Fibroblast of the aortic adventitia (primary cell): ENCODE measurements at places on chromosomes 2 and 18.
A peak's percentile ranks its signal among the peaks of the same experiment; 100 is the strongest.

DNA sequence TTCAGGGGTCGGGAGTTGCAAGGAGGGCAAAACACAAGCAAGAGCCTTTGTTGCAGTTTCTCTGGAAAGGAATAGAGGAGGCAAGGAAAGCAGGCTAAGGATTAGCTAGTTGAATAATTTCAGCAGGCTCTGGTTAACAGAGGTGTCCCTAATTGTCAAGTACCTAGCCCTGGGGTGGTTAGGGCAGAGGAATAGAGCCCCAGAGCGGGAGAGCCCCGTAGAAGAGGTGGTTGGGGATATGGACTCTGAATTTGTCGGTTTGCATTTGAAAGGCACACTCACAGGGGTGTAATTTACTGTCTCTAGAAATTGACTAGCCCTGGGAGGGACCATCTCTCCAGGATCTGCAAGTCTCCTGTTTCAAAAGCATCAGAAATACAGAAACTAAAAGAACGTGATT, 1030.2 kb downstream of the TMEM182 start:
- DNase-seq = no peak

GRCh38 chr2:55150834-55151233, 81.3 kb downstream of the CLHC1 start:
- DNase-seq = no peak

- no peak for DNase-seq
Observed at GRCh38 chr2:109439390-109439786, 174.4 kb downstream of the SEPTIN10 start.

GRCh38 chr2:71877636-71878035, 270.0 kb downstream of the CYP26B1 start:
- no peak for DNase-seq

- DNase-seq = peak; percentile 8
Observed at GRCh38 chr2:70627211-70627898, 73.7 kb upstream of the TGFA start.

- DNase-seq = no peak
Observed at GRCh38 chr2:207037896-207038295, 98.6 kb downstream of the CPO start.

- DNase-seq = no peak
Observed at GRCh38 chr2:95342556-95343320, 45.6 kb downstream of the KCNIP3 start.

DNA sequence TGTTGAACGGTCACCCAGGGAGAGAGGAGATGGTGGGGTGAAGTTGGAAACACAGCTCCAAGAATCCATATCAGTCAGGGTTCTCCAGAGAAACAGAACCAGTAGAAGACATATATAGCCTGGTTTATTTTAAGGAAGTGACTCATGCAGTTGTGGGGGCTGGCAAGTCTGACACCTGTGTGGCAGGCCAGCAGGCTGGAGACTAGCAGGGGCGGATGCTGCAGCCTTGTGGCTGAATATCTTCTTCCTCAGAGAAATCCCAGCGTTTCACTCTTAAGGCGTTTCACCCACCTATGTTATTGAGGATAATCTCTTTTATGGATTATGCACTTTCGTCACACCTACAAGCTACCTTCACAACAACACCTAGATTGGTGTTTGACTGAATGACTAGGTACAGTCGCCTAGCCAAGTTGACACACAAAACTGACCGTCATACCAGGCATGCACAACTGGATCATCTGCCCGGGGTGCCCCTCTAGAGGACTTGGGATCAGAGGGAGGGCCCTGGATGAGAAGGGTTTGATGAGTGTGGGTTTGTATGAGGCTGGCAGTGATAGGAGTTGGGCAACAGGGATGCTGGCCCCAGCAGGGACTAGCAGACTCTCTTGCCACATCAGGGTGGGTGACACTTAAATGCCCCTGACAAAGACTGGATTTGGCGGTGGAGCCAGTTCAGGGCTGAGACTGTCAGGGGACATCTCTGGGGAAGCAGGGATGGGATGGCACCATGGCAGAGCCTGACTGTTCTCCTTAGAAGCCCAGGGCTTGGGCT, 23.4 kb downstream of the MROH2A start:
- peak; percentile 12 for DNase-seq

- DNase-seq = no peak
Observed at GRCh38 chr2:230457073-230457768, 41.2 kb downstream of the SP100 start.

- no peak for DNase-seq
Observed at GRCh38 chr2:226136739-226137138, 662.9 kb downstream of the IRS1 start.

GRCh38 chr2:171147081-171147480, 13.6 kb downstream of the TLK1 start:
- DNase-seq = peak; percentile 62

DNA sequence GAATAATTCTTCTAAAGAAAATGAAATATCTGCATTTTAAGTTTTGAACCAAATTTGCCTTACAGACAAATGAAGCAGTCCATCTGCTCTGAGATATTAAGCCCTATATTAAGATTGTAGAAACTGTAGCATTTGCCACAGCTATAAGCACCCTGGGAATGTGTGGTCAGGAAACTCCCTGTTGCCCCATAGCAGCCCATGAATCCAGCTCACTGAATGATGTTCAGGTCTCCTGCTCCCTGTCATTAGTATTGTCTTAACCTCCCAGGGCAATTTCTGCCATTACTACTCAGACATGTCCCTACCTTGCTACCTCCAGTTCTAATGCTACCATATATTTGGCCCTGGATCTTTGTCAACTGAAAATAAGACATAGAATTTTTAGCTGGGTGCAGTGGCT, 41.1 kb downstream of the CDK15 start:
- no peak for DNase-seq

GRCh38 chr2:5285872-5286769, 406.1 kb upstream of the SOX11 start:
- DNase-seq = no peak

- DNase-seq = no peak
Observed at GRCh38 chr2:70961648-70961994, 16.8 kb upstream of the ANKRD53 start.

GRCh38 chr2:223227338-223227737, 175.3 kb downstream of the KCNE4 start:
- no peak for DNase-seq

GRCh38 chr2:195151711-195152110, 505.3 kb upstream of the SLC39A10 start:
- DNase-seq = no peak

DNA sequence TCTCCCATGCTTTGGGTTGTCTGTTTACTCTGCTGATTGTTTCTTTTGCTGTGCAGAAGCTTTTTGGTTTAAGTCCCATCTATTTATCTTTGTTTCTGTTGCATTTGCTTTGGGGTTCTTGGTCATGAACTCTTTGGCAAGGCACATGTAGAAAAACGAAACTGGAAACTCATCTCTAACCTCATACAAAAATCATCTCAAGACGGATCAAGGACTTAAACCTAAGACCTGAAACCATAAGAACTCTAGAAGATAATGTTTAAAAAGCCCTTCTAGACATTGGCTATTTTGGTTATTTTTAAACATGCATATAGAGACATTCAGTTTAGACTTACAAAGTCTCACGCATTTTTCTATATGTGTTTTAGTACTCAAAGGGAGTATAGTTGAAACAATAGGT, 1164.3 kb upstream of the GYPC start:
- no peak for DNase-seq

DNA sequence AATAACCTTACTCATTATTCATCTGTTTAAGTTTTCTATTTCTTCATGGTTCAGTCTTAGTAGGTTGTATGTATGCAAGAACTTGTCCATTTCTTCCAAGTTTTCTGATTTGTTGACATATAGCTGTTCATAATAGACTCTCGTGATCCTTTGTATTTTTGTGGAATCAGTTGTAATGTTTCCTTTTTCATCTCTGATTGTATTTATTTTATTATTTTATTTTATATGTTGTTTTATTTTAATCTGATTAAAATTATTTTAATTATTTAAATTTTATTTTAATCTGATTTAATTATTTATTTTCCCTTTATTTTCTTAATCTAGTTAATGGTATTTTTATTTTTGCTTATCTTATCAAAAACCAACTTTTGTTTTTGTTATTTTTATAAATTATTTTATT, 43.5 kb upstream of the SLC9A2 start:
- no peak for DNase-seq

GRCh38 chr2:71608034-71608433, 154.7 kb downstream of the DYSF start:
- DNase-seq = no peak

- no peak for DNase-seq
Observed at GRCh38 chr2:216064665-216065064, 16.9 kb downstream of the PECR start.

- DNase-seq = no peak
Observed at GRCh38 chr2:62808554-62808953, 103.0 kb downstream of the EHBP1 start.

DNA sequence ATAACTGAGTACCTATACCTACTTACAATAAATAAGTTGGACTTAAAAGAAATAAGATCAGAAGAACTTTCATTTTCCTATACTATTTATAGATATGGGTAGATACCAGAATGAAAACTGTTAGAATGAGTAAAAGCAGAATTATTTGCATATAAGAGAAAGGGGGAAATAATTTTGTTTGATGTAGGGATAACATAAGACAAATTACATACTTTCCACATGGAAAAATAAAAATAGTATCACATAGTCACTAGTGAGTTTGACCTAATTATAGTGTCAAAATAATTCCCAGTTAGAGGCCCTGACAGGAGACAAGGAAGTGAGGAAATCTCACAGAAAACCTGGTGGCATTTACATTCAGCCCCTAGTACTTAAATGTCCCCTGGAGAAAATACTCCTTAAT, 28.6 kb downstream of the KCMF1 start:
- DNase-seq = no peak

DNA sequence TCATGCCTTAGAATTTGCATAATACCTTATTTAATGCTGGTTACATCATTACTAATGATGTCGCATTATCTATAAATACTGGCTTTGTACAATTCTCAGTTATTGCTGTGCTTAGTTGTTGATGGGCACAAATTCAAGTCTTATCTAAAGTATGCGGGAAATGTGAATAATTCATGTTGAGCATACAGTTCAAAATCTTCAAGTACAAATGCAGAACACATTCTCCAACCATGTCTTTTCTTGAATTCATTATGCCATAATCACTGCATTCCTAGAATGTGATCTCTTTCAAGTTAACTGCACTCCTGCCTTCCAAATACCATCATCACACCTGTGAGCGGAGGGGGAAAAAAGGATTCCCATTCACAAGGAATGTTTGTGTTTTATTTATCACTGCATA, 337.0 kb downstream of the MBD2 start:
- peak; percentile 15 for DNase-seq

DNA sequence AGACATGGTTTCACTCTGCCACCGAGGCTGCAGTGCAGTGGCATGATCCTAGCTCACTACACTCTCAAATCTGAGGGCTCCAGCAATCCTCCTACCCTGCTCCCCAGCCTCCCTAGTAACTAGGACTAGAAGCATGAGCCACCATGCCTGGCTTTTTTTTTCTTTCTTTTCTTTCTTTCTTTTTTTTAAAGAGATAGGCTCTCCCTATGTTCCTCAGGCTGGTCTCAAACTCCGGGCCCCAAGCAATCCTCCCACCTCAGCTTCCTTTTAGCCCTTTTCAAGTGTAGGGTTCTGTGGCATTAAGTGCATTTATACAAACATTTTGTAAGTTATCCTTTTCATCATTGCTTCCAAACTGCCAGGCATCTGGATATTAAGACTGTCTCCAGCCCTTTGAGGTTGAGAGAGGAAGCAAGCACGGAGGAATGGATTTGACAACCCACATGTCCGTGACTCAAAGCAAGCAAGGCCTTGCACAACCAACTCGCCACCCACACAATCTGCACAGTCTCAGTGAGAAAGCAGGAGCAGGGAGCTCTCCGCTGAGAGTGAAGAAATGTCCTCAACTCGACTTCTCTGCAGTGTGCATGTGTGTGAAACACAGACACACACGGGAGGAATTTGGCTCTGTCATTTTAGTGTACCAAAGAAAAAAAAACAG, 65.6 kb downstream of the ATP8B1 start:
- peak; percentile 97 for DNase-seq

- DNase-seq = no peak
Observed at GRCh38 chr18:50159654-50160046, 35.3 kb downstream of the MYO5B start.

DNA sequence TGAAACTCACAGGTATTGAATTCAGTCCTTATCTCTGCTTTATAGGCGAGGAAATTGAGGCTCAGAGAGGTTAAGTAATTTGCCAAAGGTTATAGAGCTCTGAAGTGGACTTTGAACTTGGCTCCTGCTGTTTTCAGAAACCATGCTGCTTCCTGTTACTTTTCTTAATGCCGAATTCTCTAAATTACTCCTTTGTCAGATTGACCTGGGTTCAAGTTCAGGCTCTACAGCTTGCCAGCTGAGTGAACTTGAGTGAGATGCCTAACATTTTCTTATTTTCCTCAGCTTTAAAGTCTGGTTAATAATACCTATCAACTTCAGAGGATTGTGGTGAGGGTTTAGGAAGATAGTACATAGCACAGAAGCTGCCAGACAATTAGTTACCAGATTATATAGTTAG, 3.4 kb downstream of the ASAP2 start:
- DNase-seq = no peak

DNA sequence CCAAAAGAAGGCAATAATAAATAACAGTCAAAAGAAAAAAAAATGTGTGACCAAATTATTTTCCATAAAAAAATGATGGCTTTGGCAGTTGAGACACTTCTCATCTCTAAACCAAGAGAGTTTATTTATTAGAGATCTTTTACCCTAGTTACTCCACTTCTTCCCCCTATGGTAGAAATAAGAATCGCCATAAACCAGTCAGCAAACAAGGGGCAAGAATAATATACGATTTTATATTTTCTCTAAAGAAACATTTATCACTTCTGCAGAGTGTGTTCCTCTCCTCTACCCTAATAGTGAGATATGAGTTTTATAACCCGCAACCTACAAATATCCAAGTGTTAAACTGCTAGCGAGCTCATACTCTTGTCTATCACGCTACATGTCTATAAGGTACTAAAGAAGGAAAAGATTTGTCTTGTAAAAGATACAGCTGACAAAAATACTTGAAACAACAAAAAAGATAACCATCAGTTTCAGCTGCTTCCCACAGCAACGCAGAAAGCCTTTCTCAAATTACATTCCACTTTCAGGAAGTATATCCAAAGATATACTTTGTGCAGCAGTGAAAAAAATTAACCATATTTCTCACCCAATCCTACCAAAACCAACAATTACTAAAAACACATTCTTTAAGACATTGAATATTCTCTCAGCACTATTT, 2.3 kb downstream of the RNF103 start:
- peak; percentile 16 for DNase-seq

GRCh38 chr2:57190007-57190406, 856.6 kb upstream of the VRK2 start:
- no peak for DNase-seq

DNA sequence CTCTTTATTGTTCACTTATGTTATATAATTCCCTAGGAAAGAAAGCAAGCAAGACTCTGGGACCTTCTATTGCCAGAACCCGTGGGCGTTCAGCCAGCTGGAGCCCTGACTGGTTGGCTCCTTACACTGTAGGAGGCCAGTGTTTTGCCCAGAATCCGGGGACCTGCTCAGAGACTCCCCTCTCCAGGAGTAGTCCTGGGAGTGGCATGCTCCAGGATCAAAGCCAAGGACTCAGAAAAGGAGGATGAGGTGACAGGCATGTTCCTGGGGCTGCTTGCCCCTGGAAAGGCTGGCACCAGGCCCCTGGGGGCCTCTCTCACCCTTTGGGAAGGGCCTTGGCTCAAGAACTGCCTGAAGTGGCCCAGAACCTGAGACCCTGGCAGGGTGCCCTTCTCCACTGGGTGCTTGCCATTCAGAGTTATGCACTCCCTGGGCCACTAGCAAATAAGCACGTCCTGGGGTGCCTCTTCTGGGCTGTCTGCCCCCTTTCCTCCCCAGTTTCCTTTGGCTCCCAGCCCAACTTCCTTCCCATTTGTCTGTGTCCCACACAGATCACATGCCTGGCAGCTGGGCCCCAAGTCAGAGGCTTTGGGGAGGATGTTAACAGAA, 19.6 kb upstream of the KIF3C start:
- DNase-seq = peak; percentile 91
